Motor neuron (in vitro differentiated cells): ENCODE measurements at places on chromosomes 3 and 15.
A peak's percentile ranks its signal among the peaks of the same experiment; 100 is the strongest.

GRCh38 chr15:56950979-56951378, 32.5 kb downstream of the TCF12 start:
- ATAC-seq: no peak

DNA sequence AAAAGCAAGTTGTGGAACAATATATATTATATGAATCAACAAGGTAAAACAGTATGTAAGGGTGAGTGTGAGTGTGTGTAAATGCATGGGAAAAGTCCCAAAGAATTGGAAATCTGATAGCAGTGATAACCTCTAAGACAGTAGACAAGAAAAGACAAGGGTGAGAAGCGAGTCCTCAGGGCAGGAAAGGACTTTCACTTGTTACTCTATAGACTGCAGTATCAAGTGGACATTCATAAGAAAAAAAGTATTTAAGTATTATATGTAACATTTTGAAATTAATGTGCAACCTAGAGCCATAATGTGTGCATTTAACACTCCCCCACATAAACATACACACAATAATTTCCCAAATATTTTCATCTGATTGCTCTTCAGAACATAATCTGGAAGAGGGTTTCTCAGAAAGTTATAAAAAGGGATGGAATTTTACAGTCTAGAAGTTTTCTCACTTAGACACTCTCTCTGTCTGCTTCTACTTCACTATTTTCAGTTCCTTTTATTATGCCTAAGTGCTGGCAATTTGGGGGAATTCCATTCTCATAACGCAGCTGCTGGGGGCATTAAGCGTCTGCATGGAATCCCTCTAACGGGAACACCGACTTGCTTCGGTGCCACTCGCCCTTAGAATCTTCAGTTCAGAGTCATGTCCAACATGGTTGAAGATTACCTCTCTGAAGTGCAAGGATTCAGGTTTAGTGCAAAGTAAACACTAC, 50.0 kb upstream of the CDIN1 start:
- ATAC-seq: no peak

DNA sequence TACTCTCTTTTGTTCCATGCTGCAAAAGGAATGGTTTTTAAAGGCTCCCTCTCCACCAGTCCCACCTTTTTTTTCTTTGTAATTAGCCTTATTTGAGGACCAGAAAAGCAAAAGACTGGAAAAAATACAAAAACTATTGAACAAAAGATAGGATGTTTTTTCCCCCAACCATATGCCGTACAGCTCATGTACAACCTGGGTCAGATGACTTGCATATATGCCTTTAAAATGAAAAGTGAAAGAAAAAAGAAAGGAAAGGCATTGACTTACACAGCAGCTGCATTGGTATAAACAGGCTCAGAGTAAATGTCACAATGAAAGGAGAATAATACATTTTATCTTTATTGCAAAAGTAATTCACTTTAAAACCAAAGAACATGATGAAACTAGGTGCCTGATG, 69.5 kb upstream of the CMC1 start:
- no peak for ATAC-seq

GRCh38 chr3:184642631-184643285, 69.1 kb downstream of the MAGEF1 start:
- ATAC-seq: no peak

DNA sequence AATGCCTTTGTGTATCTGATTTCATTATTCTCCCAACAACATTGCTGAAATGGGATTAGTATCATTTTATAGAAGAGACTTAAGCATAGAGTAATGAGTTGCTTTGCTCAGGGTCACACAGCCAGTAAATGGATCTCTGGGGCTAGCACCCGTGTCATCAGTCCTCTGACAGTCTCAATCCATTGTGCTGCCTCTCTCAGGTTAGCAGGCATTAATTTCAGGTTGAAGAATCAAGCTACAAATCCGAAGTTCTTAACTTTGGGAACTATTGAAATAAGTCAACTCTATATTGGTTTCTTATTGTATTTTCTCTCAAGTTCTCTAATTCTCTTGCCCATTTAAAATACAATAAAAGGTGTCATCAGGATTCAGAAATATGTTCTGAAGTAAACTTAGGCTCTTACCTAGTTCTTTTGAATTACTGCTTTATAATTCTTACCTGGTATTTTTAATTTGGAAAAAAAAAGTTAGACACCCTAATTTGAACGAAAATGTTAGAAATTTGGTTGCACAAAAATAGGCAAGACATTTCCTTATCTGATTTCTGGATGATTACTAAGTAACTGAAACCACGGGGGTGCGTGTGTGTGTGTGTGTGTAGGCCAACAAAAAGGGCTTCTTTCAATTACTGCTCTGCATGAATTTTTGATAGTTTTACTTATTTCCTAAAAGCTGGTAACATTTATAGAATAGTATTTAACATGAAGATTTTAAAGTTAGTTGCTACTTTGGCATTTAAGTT, 189.8 kb downstream of the MBNL1 start:
- ATAC-seq: no peak

- no peak for ATAC-seq
Measured at GRCh38 chr15:63985221-63986184, 60.8 kb downstream of the DAPK2 start.

- peak; percentile 89 for ATAC-seq
Measured at GRCh38 chr3:24773798-24774197, 279.1 kb upstream of the THRB start.

GRCh38 chr3:163016251-163016650, 1519.6 kb downstream of the OTOL1 start:
- ATAC-seq: no peak
